CD4-positive, alpha-beta T cell treated with Interleukin-2 at 100 ng/mL for 4 hours (primary cell): ENCODE measurements at places on chromosomes 11 and 22.

DNA sequence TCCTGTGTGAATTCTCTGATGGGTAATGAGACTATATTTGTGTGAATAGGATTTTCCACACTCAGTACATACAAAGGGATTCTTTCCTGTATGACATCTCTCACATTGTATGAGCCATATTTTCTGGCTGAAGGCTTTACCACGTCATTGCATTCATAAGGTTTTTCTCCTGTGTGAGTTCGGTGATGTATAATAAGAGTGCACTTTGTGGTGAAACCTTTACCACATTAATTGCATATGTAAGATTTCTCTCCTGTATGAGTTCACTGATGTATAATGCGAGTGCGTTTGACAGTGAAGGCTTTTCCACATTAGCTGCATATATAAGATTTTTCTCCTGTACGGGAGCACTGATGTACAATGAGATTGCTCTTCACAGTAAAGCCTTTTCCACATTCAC is 455.4 kb upstream of the CNTN5 start:
- DNase-seq = no peak

GRCh38 chr22:50626850-50627641 is 906 bp downstream of the ARSA start:
- DNase-seq = no peak

- DNase-seq = no peak
These were observed 23.8 kb downstream of the PARVB start for GRCh38 chr22:44047891-44048301.

GRCh38 chr11:7906481-7906880 is 24.6 kb downstream of the OR10A6 start:
- DNase-seq = no peak

DNA sequence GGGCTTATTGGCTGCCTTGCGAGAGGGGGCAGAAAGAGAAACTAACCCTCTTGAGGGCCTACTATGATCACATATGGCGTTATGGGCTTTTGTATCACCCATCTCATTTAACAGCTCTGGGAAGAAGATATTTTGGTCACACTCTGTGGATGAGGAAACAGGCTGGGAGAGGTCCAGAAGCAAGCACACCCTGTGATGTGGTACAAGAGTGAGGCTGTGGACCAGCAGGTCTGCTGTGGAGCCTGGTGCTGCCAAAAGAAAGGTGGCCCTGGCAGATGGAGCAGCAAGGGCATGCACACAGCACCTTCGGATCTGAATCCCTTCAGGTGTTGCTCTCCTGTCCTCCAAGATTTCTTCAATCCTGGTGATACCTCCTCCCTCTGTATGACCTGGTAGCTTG is 64.1 kb downstream of the KCNC1 start:
- no peak for DNase-seq

DNA sequence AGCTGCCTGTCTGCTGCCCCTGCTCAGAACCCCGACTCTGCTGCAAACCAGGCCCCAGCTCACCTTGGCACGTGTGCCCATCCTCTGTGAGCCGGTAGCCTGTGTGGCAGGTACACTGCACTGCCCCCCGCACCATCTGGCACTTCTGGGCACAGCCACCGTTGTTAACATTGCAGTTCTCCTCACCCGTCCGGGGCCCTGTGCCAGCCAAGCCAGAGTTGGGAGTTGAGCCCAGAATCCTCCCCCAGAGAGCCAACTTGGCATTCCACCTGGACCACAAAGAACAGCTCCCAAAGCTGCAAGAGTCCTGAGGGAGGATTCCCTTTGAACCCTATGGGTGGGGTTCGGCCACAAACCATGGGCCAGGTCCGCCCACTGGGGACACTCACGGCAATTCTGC is 22.5 kb downstream of the LRP4 start:
- no peak for DNase-seq

- no peak for DNase-seq
These were observed 56.2 kb upstream of the GLYAT start for GRCh38 chr11:58787903-58788302.

- DNase-seq = no peak
These were observed 367.3 kb downstream of the OPCML start for GRCh38 chr11:133164986-133165385.

DNA sequence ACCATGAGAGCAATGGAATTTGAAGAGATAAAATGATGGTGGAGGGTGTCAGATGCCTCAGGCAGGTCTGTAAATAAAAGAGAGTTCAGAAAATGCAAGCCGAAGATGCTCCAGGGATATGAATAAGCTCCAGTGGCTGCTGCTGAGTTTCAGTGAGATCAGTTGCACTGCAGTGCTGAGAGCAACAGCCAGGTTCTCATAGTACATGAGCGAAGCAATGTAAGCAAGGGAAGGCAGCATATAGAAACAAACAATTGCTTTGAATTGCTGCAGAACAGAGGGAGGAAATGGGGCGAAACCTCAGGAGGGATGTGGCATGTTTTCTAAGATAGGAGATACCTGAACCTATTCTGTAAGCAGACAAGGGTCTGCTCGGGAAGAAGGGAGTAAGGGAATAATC is 369.5 kb downstream of the AASDHPPT start:
- no peak for DNase-seq

DNA sequence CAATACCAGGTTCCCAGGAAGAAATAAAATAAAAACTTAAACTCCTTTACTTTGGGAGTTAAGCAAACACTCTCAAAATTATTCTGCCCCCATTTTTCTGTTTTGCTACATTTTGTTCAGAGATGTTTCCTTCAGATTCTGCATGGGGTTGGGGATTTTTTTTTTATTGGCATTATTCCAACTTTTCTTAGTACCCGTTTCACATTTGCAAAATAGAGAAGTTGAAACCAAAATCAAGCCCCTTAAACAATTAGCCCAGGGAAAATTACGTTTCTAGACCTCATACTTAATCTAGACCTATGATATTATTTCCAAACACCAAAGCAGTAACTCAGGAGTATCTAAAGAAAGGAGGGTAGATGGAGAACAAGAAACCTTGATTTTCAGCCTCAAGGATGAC is 20.6 kb upstream of the MS4A7 start:
- DNase-seq = no peak
